ENCODE measurements at places on chromosomes 16 and 17. TPM values are rescaled to one million over a fixed set of nuclear protein-coding genes. Genes with fewer than 3 reads are reported as not detected.

DNA sequence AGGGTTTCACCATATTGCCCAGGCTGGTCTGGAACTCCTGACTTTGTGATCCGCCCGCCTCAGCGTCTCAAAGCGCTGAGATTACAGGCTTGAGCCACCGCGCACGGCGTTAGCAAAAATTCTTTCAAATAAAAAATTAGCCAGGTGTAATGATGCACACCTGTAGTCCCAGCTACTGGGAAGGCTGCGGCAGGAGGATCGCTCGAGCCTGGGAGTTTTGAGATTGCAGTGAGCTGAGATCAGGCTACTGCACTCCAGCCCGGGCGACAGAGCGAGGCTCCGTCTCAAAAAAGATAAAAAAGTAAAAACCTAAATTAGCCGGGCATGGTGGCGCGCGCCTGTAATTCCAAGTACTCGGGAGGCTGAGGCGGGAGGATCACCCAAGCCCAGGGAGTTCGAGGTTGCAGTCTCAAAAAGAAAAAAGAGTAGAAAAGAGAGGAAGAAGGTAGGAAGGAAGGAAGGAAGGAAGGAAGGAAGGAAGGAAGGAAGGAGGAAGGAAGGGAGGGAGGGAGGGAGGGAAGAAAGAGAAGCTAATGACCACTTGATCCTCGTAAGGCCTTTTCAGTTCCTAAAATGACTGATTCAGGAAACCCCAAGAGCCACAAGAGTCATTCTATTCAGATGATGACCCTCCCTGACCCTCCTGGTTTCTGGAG, 59.2 kb downstream of the SRL start:
- H3K27ac ChIP-seq = peak overlapping the region; percentile 95
- peak overlapping the region; percentile 94 for H3K4me3 ChIP-seq
- no peak for DNase-seq
- H3K36me3 ChIP-seq = no peaks in the 10 kb centered on the region

DNA sequence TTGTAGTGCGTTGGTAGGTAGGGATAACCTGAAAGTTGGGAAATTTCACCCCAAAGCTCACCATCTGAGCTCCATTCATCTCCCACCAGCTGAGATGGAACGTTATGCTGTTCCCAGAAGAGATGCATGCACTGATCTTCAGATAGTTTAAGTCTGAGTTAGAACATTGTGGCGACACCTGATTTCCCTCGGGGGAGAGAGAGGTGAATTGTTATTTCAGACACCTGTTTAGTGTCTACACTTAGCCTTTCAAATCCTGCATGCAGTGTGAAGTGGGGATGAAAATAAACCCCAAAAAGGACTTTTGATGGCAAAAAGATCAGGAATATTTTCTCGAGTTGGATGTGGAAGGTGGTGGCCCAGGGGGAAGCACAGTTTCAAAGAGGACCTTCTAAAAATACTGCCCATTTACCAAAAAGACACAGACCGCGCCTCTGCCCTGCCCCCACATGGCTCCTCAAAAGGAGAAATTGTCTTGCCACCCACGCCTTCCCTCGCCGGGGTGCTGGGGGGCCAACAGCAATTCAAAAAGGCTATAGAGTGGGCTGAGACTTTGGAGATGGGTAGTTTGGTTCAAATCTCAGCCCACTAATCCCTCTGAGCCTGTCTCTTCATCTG, 11.4 kb downstream of the CIITA start:
- H3K27ac ChIP-seq = peak overlapping the region; percentile 52
- H3K4me1 ChIP-seq = peaks cover 42% of the 10 kb centered on the region
- DNase-seq = peak; percentile 88
- H3K27me3 ChIP-seq = no peaks in the 10 kb centered on the region
- no peak overlapping the region for H3K4me3 ChIP-seq

GRCh38 chr17:6274310-6274709, 160.6 kb downstream of the AIPL1 start:
- H3K27me3 ChIP-seq = no peaks in the 10 kb centered on the region
- H3K4me3 ChIP-seq = no peak overlapping the region
- H3K36me3 ChIP-seq = no peaks in the 10 kb centered on the region
- DNase-seq = no peak
- no peaks in the 10 kb centered on the region for H3K4me1 ChIP-seq

GRCh38 chr16:88318521-88318920, 64.2 kb upstream of the ZNF469 start:
- H3K27me3 ChIP-seq = peaks cover 40% of the 10 kb centered on the region
- H3K27ac ChIP-seq = no peak overlapping the region
- peaks cover 18% of the 10 kb centered on the region for H3K4me1 ChIP-seq
- DNase-seq = no peak
- H3K4me3 ChIP-seq = no peak overlapping the region

DNA sequence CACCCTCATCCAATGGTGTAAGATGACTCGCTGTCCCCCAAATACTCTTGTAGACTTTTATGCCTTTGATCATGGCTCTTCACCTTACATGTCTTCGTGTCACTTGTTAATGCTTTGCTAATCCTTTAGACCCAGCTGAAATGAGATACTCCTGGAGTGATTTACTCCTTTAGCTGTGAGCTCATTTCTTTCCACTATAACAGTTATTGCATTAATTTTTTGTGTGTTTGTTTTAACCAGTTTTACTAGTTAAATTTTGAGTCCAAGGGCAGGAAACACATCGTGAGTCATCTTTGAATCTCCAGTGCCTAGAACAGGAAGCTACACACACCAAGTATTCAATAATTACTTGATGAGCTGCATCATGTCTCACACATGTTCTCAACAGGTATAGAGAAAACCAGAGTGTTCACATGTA, 6.5 kb upstream of the CTCF start:
- H3K27me3 ChIP-seq = no peaks in the 10 kb centered on the region
- no peak for DNase-seq
- no peak overlapping the region for H3K4me3 ChIP-seq

- H3K4me3 ChIP-seq = no peak overlapping the region
- no peaks in the 10 kb centered on the region for H3K4me1 ChIP-seq
- no peaks in the 10 kb centered on the region for H3K27me3 ChIP-seq
- DNase-seq = no peak
- H3K27ac ChIP-seq = no peak overlapping the region
- H3K36me3 ChIP-seq = peaks cover 12% of the 10 kb centered on the region
Observed at GRCh38 chr17:60959696-60960095, 282.0 kb downstream of the BCAS3 start.

- H3K27me3 ChIP-seq = no peaks in the 10 kb centered on the region
- H3K4me1 ChIP-seq = no peaks in the 10 kb centered on the region
- no peak overlapping the region for H3K27ac ChIP-seq
- H3K36me3 ChIP-seq = no peaks in the 10 kb centered on the region
- H3K4me3 ChIP-seq = no peak overlapping the region
- DNase-seq = no peak
Observed at GRCh38 chr16:62596125-62596524, 559.9 kb upstream of the CDH8 start.

GRCh38 chr16:78743556-78743955, 644.1 kb downstream of the WWOX start:
- DNase-seq = no peak
- H3K4me1 ChIP-seq = no peaks in the 10 kb centered on the region
- H3K4me3 ChIP-seq = no peak overlapping the region
- no peaks in the 10 kb centered on the region for H3K27me3 ChIP-seq

- DNase-seq = no peak
- H3K27ac ChIP-seq = peak overlapping the region; percentile 66
- no peaks in the 10 kb centered on the region for H3K36me3 ChIP-seq
- H3K4me1 ChIP-seq = peaks cover 42% of the 10 kb centered on the region
- H3K27me3 ChIP-seq = no peaks in the 10 kb centered on the region
- peak overlapping the region; percentile 16 for H3K4me3 ChIP-seq
Observed at GRCh38 chr16:25051406-25052150, 36.4 kb upstream of the ARHGAP17 start.

DNA sequence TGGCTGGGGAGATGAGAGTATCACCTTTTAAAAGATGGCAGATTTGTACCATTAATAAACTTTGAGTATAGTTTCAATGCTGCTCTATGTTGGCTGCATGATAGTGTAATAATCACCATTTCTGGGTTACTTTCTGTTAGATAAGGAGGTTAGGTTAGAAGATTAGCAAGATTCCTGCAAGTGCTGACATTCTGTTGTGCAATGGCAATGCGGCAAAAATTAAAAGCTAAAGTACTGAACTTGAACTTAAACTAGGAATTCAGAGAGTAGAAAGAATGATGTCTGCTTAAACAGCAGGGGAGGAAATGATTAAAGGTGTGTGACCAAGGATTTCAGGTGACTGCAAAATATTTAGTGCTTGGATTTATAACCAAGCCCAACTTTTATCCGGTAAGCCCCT, 399.8 kb upstream of the MON1B start:
- no peak overlapping the region for H3K4me3 ChIP-seq
- H3K27me3 ChIP-seq = no peaks in the 10 kb centered on the region
- H3K36me3 ChIP-seq = no peaks in the 10 kb centered on the region
- no peaks in the 10 kb centered on the region for H3K4me1 ChIP-seq
- H3K27ac ChIP-seq = no peak overlapping the region

DNA sequence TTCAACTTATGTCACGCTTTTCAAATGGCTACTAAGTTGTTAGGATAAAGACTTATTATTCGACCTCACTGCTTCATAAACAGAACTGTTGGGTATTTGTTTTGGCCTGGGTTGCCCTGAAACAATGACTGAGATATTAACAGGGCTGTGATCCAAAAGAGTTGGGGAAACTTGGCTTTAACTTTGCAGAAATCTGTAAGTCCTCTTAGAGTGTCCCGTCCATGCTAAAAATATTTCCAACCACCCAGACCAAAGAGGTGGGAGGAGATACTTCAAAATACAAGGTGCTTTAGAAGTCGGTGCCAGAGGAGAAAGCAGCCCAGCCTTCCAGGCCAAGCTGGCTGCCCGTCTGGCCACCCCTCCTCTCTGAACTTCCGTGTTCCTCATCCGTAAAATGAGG, 16.1 kb upstream of the SPATA32 start:
- peaks cover 29% of the 10 kb centered on the region for H3K36me3 ChIP-seq
- peak overlapping the region; percentile 10 for H3K27ac ChIP-seq
- H3K4me3 ChIP-seq = no peak overlapping the region
- no peak for DNase-seq

DNA sequence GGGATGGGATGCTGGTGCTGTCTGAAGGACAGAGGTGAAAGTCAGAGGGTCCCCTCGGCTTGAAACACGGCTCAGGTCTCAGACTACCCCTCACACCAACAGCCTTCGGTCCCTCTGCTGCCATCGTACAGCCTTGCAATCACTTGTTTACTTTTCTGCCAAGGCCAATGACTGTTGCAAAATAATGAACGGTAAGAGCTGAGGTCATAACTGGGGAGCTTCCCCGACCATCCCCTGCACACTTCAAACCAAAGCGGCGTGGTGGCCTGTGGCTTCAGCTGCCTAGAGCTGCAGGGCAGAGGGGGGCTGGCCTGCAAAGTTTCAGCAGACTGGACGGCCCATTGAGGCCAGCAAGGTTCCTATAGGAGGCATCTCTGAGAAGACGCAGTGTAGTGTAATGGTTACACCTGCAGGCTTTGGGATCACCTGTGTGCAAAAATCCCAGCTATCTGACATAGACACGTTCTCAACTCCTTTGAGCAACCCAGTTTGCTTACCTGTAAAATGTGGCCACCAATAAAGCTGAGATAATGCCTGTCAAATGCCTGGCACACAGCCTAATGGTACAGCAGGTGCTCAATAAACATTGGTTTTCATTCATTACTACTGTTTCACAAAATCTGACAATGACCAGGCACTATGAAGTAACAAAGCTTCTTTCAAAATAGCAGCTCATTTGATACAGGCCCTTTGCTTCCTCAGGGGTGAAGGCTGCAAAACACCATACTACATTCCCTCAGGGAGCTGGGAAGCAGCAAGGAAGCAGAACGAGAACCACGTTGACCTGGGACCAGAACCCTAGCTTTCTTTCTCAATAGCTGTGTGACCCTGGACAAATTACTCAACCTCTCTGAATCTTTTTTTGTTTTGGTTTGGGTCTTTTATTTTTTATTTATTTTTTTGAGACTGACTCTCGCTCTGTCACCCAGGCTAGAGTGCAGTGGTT, 5.0 kb downstream of the PAM16 start:
- no peaks in the 10 kb centered on the region for H3K27me3 ChIP-seq
- peaks cover 50% of the 10 kb centered on the region for H3K4me1 ChIP-seq
- DNase-seq = peak; percentile 81
- H3K4me3 ChIP-seq = no peak overlapping the region

DNA sequence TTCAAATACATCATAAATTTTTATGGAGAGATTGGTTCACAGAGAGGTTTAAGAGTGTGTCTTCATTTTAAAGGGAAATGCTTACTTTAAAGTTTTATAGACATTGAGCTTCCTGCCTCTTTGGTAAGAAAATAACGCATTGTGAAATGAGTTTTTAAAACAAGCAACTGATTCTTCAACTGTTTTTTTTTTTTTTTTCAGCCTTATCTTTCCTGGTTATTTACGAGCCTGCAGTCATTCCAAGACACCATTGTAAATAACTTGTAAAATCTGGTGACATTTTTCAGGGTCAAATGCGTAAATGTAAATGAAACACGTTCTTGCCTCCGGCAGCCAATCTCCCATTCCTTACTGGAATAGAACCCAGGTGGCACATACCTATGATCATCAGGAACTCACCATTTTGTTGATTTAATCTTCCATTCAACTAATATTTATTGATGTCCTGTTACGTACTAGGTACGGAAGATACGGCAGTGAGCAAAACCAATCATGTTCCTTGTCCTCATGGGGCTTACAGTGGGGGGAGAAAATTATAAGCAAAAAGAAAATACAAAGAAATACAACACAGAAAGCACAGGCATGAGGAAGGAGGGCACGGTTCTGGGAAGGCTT, 33.2 kb upstream of the CDYL2 start:
- no peaks in the 10 kb centered on the region for H3K4me1 ChIP-seq
- DNase-seq = no peak
- no peak overlapping the region for H3K4me3 ChIP-seq
- no peaks in the 10 kb centered on the region for H3K36me3 ChIP-seq
- H3K27ac ChIP-seq = no peak overlapping the region

DNA sequence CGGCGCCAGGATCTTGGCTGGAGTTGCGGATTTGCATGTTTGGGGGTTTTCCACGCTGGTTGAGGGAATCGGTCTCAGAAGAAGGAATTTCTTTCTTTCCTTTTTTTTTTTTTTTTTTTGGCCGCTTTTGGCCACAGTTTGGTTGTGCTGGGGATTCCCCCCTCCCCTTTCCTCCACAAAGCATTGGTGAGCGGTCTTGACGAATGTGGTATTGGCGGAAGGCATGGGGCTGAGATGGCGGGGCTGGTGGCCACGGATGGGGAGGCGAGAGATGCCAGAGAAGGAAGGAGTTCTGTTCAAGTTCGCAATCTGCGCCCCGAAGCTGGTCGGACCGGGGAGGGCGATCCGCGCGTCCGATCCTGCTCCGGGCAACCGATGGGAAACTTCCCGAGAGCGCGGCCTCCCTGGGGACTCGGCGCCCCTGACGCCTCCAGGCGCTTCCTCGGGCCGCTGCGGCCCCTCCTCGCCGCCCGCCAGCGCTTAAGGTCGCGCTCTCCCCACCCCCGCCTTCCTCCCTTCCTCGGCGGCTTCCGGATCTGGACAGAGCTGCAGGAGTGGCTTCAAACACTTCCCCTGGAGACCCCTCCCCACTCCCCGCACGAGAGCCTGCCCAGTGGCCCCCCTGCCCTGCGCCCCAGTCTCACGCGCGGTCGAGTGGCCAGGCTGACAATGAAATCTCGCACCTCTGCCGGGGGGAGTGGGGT, 43.2 kb downstream of the RAI1 start:
- H3K27me3 ChIP-seq = peaks cover 39% of the 10 kb centered on the region
- H3K27ac ChIP-seq = peak overlapping the region; percentile 67
- no peaks in the 10 kb centered on the region for H3K36me3 ChIP-seq
- H3K4me1 ChIP-seq = peaks cover 84% of the 10 kb centered on the region
- peak overlapping the region; percentile 67 for H3K4me3 ChIP-seq

GRCh38 chr16:65816556-65816955, 549.9 kb upstream of the CDH5 start:
- no peak for DNase-seq
- no peaks in the 10 kb centered on the region for H3K4me1 ChIP-seq
- no peak overlapping the region for H3K4me3 ChIP-seq
- H3K27ac ChIP-seq = no peak overlapping the region

Gene SLC6A4
- total RNA-seq = 0.34 TPM

Gene TAC4
- not detected for total RNA-seq

Gene TPSD1
- not detected for total RNA-seq

Gene DHRS7C
- total RNA-seq = not detected

Gene RPL13
- 2,253 TPM for total RNA-seq
